ENCODE measurements at places on chromosomes 16 and 17. TPM values are rescaled to one million over a fixed set of nuclear protein-coding genes. Genes with fewer than 3 reads are reported as not detected.

Gene DNAH9
- 0.27 TPM for total RNA-seq

Gene BEAN1
- not detected for total RNA-seq

Gene HS3ST3B1
- 1.1 TPM for total RNA-seq

Gene CHST6
- total RNA-seq, result 2.5 TPM

Gene NCBP3
- 23.0 TPM for total RNA-seq

Gene CHRNE
- not detected for total RNA-seq

Gene TEKT1
- not detected for total RNA-seq

Gene ODF4
- not detected for total RNA-seq

Gene TXNDC11
- total RNA-seq, result 26.0 TPM

Gene DNASE1L2
- total RNA-seq, result 0.82 TPM

Gene OR2C1
- not detected for total RNA-seq

Gene SSTR5
- not detected for total RNA-seq

Gene KRTAP16-1
- total RNA-seq, result not detected

Gene TP53TG3
- not detected for total RNA-seq
